KG1 (cell line): ENCODE measurements at places on chromosomes 13 and 19.

GRCh38 chr13:110944968-110945927, 30.4 kb upstream of the ANKRD10 start:
- DNase-seq: no peak

- DNase-seq: no peak
Observed at GRCh38 chr19:46607448-46607841, 6.3 kb downstream of the CALM3 start.

DNA sequence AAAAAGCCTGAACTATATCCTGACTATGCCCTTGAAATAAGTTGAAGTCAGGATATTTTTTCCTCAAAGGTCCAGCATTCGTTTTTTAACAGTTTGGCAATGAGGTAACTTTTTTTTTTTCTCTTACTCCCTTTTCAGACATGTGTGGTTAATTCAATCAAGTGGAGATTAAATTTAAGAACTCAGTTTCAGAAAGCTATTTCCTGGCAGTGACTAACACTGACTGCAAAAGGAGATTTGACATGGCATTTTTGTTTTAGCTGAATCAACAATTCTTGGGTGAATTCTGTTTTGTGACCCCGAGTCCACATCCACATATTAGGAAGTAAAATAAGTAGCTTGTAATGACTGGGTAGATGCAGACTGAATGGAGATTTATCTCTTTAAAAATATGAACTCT, 716.4 kb downstream of the PCDH9 start:
- peak; percentile 5 for DNase-seq

GRCh38 chr19:1864480-1865171, 1.2 kb upstream of the KLF16 start:
- DNase-seq: peak; percentile 67
